GM23248 (cell line): ENCODE measurements at places on chromosomes 5 and 9. TPM values are rescaled to one million over a fixed set of nuclear protein-coding genes. Genes with fewer than 3 reads are reported as not detected.

The RMRP gene
- polyA plus RNA-seq: not detected in 2 replicates

The MSX2 gene
- 2.4 and 2.5 TPM in 2 replicates for polyA plus RNA-seq

The MXD3 gene
- 6.1 and 6.5 TPM in 2 replicates for polyA plus RNA-seq

The PCDHB15 gene
- 1.5 and 1.9 TPM in 2 replicates for polyA plus RNA-seq

The STKLD1 gene
- 0.38 and 1.5 TPM in 2 replicates for polyA plus RNA-seq

The IL5 gene
- not detected in 2 replicates for polyA plus RNA-seq

The PCDHGA8 gene
- polyA plus RNA-seq: 0.25 and 0.69 TPM in 2 replicates

The FLT4 gene
- polyA plus RNA-seq: not detected in 2 replicates

The RFESD gene
- 4.6 and 6.6 TPM in 2 replicates for polyA plus RNA-seq

The PLPP7 gene
- polyA plus RNA-seq: 0.65 and 0.67 TPM in 2 replicates

The NUTM2G gene
- polyA plus RNA-seq: 0.06 TPM in 1 of 2 replicates, not detected in the other

The ANKRD18A gene
- not detected in 2 replicates for polyA plus RNA-seq

The DROSHA gene
- 27.4 and 28.7 TPM in 2 replicates for polyA plus RNA-seq

The NCS1 gene
- 4.7 and 5.7 TPM in 2 replicates for polyA plus RNA-seq

The TLN1 gene
- polyA plus RNA-seq: 198 and 202 TPM in 2 replicates

The CCDC112 gene
- 5.5 and 7.3 TPM in 2 replicates for polyA plus RNA-seq

The BARHL1 gene
- not detected in 2 replicates for polyA plus RNA-seq

The TAF1L gene
- polyA plus RNA-seq: not detected in 2 replicates

The KDM4C gene
- 12.0 and 14.3 TPM in 2 replicates for polyA plus RNA-seq

The UBE2QL1 gene
- polyA plus RNA-seq: not detected in 2 replicates

The FBN2 gene
- 15.2 and 15.7 TPM in 2 replicates for polyA plus RNA-seq

The CCL27 gene
- 0.48 and 0.50 TPM in 2 replicates for polyA plus RNA-seq

The TMEM252 gene
- polyA plus RNA-seq: not detected in 2 replicates

The LIX1 gene
- 0.05 TPM in 1 of 2 replicates, not detected in the other for polyA plus RNA-seq

The MLANA gene
- 0.24 TPM in 2 replicates for polyA plus RNA-seq

The FAT2 gene
- polyA plus RNA-seq: not detected in 2 replicates
